ENCODE measurements at places on chromosomes 3 and 15. TPM values are rescaled to one million over a fixed set of nuclear protein-coding genes. Genes with fewer than 3 reads are reported as not detected.

Gene ZNF860
- total RNA-seq = 2.3 TPM

GRCh38 chr3:119585856-119586570, 6.7 kb downstream of the ADPRH start:
- no peak for DNase-seq

Gene CCR2
- total RNA-seq = 11.5 TPM

Gene RGMA
- total RNA-seq = 5.7 TPM

Gene TMA7
- total RNA-seq = 174 TPM

DNA sequence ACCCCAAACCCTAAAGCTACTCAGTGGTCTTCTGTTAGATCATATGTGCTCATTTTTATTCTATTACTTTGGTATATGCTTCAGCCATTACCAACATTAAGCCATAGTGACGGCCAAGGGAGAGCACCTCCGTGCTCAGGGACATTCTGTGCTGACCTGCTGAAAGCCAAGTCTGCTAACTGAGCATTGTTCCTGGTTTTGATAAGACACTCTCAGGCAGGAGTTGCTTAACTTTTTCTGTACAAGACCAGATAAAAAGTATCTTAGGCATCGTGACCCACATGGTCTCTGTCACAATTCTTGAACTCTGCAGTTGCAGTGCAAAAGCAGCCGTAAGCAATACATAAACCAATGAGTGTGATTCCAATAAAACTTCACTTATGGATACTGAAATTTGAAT, 100.6 kb downstream of the KLHL25 start:
- DNase-seq = no peak

GRCh38 chr3:141096981-141097380, 45.8 kb downstream of the SPSB4 start:
- no peak for DNase-seq

Gene GADL1
- total RNA-seq = not detected

Gene DNAJA4
- total RNA-seq = 22.3 TPM

GRCh38 chr15:96416218-96416933, 85.9 kb downstream of the NR2F2 start:
- no peak for DNase-seq

Data from left lung (tissue), 14 donors.